ENCODE measurements at places on chromosomes 1 and 21.

DNA sequence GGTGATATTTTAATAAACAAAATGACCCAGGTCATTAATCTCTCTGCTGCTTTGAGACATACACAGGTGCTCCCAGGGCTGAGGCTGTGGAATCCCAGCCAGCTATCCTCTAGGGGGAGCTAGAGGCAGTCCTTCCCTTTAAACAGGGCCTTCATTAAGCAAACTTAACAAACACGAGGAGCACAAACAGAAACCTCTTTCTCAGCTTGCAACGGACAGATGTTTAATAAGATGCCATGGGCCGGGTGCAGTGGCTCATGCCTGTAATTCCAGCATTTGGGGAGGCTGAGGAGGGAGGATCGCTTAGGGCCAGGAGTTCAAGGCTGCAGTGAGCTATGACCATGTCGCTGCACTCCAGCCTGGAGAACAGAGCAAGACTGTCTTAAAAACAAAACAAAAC lies 106.7 kb downstream of the HIVEP3 start:
- DNase-seq = peak; percentile 74

GRCh38 chr1:210726621-210727020 lies 397.9 kb downstream of the HHAT start:
- peak; percentile 48 for DNase-seq

- no peak for DNase-seq
These were observed 12.2 kb upstream of the MIXL1 start for GRCh38 chr1:226211181-226211821.

DNA sequence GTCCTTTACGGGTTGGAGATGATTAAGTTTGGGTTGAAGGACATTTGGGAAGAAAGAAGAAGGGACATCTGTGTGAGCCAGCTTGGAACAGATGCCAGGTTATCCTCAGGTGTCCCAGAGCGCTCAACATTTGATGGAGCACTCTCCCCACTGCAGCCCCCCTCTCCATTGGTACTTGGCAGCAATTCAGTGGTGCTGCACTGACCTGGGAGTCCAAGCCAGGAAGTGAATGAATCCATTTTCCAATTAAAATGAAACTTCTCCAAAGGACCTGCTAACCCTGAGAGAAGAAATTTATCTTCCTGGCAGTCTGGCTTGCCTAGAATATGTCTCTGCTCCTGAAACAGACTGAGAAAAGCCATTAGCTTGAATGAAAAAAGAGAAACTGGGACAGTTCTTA lies 67.1 kb downstream of the FGGY start:
- no peak for DNase-seq

DNA sequence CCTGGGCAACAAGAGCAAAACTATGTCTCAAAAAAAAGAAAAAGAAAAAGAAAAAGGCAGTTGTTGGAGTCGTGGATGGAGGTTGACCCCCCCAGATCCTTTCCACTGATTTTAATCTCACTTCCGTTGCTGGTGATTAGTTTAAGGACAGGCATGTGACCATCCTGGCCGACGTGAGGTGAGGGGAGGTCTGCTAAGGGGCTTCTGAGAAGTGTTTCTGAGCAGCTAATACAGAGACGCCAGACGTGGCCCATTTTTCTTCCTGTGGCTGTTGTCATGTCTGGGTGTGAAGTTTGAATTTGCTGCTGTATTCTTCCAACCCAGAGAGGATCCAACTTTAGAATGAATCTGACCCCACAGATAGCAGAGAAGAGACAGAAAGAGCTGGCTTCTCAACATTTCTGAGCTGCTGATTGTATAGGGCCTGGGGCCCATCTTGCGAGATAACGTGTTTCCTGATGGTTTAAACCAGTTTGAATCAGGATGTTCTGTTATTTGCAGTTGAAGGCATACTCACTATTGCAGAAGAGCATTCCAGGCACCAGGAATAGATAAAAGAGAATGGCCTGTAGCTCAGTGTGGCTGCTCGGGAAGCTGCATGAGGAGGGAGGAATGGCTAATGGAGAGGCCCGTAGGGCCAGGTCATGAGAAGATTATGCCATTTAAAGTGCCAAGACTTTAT lies 22.8 kb upstream of the SSBP3 start:
- no peak for DNase-seq
